GM19239 (cell line): ENCODE measurements at places on chromosomes 4 and X.

DNA sequence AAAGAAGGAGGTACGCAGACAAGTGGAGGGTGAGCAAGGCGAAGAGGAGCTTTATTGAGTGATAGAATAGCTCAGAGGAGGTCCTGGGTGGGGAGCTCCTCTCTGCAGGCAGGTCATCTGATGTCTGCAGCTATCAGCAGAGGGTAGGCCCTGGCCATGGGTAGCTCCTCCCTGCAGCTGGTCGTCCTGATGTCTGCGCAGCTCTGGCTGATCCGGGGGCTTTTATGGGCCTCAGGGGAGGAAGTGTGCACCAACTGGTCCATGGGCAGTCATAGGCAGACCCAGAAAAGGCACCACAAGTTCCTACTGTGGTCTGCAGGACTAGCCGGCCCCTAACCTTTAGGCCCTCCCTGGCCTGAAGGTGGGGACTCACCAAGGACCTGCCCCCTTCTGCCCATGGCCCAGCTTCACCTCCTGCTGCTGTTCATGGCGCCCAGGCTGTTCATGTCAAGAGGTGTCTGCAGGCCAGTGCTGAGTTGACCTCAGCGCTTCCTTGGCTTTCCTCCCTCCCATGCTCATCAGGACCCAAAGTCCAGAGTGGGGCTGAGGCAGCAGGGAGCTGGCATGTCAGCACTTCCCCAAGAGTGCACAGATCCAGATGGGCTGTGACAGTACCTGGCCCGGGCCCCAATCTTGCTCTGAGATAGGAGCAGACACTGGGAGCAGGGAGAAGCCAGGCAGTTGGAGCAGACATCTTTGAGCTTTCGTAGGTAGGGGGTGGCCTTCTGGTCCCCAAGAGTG, 46.1 kb downstream of the ARAP2 start:
- DNase-seq = no peak

DNA sequence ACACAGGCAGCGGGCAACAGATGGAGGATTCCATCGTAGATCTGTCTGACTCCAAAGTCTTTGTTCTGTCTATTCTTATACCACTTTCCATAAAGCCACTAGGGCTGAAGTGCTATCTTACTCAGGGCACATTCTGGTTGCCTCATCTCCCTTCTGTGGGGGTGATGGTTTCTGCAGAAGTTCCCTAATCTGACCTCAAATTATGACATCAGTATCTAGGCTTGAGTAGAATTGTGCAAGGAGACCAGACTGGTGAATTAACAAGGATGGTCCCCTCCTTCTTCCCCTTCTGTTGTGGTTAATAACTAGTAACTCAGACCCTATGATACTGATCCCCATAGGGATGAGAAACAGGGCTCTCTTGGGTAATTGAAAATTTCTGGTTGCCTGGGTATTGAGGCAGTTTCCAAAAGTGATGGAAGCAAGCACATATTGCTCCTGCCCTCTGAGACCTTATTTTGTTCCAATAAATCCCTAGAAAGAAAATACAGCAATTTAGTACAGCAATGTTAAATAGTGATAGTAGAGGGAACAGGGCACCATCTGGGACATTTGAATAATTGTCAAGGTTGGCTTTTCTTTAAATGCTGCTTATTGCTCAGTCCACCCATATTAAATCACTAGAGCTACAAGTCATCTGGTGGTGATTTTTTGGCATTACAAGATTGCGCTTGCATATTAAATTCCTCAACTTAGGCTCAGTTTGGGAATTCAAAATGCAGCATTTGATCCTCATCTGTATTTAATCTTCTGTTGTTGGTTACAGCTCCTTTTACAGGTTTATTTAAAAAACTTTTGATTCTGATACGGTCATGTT, 57.3 kb upstream of the AP1S2 start:
- DNase-seq = no peak

DNA sequence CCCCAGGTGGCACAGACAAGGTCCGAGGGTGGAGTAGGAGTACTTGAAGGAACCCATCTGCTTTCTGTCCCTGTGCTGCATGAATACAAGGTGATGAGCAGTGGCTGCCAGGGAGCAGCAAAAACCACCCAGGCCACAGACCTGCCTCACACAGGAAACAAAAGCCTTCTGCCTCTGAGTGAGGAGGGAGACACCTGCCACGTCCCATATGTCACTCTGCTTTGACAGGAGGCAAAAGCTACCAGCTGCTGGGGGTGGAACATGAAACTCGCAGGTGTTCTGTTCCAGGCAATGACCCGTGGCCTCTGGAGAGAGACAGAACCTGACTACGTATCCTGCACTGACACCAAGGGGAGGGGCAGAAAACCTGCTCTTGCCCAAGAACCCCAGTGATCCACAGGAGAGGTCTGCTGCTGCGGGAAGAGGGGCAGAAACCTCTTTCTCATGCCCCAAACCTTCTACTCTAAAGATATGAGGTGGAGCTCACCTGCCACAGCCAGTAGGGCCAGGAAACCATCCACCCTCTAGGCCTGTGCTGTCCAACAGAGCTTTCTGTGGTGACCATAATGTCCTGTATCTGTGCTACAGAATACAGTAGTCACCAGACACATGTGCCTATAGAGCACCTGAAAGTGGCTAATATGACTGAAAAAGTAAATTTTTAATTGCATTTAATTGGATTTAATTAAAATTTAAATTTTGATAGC, 172.9 kb downstream of the PRDM5 start:
- peak; percentile 13 for DNase-seq

- no peak for DNase-seq
Measured at GRCh38 chrX:152155766-152156310, 17.5 kb upstream of the MAGEA10 start.

DNA sequence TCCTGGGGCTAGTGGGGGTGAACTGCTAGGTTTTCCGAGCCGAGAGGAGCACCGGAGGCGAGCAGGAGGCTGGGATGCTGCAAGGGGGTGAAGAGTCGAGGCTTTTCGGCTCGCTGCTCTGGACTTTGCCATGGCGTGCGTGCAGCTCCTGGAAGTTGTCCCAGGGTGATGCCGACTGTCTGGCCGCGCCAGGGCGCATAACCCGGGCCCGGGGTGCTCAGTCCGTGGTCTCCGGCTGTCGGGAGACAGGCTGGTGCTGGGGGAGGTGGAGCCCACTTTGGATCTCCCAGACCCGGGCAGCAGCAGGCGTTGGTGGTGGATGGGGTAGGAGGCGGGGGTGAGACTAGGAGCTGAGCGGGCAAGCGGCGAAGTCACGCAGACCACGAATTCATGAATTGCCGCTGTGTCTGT, 793 bp downstream of the GRIA3 start:
- DNase-seq = no peak

DNA sequence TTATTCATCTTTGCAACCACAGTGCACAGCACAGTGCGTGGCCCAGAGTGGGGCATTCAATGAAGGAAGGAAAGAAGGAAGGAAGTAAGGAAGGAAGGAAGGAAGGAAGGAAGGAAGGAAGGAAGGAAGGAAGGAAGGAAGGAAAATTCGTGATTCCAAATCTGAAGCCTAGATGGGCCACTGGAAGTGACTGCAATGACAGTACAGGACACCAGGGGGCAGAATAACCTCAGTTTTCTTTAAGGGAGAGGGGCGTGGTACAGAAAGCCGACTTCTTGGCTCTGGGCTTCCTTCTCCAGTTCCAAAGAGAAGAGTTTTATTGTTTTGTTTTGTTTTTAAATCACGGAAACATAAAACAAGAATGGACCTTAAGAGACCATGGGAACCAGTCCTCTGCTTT, 47.8 kb downstream of the APLN start:
- DNase-seq = peak; percentile 28

DNA sequence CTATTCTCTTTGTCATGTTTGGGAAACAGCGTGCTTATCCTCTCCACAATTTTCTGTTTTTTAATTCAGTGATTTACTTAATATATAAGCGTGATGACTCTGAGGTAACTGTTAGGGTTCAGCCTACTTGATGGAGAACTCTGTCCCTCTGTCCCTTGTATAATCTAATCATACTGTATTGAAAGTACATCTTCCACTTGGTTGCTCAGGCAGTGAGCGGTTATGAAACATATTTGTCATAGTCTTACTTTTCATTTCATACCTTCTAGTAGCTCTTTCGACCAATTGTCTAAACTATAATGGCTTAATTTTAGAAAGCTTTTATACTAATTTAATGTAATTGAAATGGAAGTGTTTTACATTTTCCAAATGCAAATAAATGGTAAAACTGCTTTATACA, 469.0 kb downstream of the TLL1 start:
- no peak for DNase-seq

- DNase-seq = no peak
Measured at GRCh38 chr4:41967392-41967791, 14.2 kb upstream of the DCAF4L1 start.

DNA sequence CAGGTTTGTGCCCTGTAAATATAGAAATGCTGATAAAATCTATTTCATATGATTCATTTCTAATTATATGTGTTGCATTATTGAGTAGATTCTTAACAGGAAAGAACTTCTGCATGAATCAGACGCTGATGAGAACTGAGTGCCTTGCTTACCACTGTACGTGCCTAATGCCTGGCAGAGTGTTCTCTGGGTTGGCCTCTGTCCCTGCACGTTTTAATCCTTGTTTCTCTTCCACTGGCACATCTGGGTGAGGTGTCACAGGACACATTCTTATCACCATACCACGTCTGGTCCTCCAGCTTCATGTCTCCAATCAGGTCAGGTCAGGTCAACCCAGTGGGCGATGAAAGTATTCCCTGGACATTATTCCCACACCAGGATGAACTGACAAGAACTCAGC, 53.6 kb downstream of the KLF3 start:
- no peak for DNase-seq

DNA sequence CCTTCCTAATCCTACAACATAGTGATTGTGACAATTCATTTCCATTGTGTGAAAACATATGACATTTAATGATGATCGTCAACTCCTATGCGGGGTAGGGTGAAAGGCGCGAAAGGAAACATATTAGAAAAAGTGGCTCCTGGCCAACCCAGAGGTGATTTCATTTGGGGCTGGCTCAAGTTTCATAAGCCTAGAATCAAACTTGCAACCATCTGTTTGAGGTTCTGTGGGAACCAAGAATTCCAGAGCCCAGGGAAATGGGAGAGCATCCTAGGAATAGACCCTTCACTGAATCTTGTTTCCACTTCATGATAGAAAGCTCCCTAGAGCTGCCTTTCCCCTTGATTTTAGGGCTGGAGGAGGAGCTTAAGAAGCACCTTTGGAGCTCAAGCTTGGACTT, 101.3 kb upstream of the EGFL6 start:
- DNase-seq = no peak

DNA sequence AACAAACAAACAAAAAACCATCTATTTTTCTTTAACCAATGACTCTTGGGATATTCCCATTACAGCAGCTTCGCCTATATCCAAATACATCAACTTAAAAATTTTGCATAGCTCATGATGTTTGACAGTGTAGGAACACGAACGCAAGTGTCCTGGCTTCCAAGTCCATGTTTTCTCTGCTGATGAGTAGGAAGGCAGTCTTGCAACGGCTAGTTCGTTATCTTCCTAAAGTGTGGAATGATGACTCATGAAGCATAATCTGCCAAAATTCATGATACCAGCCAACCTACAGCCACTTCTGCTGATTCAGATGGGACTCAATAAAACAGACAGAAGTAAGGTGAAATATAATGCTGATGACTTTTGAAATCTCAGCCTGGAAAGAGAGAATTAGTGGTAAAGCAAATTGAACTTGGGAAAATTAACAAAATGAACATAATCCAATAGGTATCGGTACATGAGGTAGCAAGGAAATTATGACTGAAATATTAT, 6.4 kb upstream of the SEPTIN11 start:
- no peak for DNase-seq

GRCh38 chr4:6493658-6494304, 21.4 kb upstream of the PPP2R2C start:
- DNase-seq = no peak

GRCh38 chr4:173246719-173247118, 78.1 kb downstream of the GALNT7 start:
- no peak for DNase-seq

DNA sequence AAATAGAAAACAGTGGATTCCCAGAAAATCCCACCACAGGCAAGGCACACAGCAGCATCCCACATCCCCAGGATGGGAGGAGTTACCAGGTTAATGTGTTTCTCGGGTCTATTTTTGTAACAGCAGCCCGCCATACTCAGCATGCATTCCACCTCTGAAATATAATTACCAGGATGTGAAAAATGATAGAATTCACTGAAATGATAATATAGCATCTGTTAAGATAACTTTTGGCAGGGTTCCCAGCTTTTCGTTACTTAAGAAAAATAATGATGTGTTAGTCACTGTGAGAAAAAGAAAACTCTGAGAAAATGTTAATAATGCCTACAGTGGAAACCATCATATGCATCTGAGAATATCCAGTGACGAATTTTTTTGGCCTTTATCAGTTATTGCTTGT, 87.1 kb downstream of the VCX2 start:
- no peak for DNase-seq

DNA sequence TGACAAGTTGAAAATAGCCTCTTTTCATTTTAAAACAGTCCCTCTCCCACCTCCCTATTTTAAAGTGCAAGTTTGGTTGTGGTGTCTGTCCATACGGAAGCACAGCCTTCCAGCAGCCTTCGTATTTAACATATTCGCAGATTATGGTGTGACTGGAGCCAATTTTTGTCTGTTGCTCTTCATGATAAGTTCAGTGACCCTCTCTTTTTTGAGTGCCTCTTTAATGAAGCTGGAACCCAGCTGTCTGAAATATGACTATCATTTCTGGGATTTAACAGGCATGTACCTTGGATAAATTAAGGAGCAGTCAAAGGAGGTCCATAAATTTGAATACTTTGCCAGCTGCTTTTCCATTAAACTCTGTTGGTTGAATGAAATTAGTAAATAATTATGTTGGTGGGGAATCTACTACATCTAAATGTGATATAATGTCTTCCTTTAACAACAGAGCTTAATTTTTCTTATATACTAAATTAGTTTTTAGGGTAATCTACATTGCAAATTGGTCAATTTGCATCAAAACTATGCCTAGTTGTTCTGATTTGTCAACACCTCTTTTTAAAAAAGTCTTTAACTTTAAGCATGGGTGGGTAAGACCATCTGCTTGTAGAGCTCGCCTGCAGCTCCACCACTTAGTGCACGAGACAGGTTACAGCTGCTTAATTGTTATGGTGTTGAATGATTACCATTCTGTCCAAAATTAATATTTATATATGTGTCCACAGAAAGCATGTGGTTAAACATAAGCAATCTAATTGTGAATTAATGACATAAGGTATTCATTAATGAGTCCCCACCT, 216.6 kb downstream of the DCTD start:
- no peak for DNase-seq

DNA sequence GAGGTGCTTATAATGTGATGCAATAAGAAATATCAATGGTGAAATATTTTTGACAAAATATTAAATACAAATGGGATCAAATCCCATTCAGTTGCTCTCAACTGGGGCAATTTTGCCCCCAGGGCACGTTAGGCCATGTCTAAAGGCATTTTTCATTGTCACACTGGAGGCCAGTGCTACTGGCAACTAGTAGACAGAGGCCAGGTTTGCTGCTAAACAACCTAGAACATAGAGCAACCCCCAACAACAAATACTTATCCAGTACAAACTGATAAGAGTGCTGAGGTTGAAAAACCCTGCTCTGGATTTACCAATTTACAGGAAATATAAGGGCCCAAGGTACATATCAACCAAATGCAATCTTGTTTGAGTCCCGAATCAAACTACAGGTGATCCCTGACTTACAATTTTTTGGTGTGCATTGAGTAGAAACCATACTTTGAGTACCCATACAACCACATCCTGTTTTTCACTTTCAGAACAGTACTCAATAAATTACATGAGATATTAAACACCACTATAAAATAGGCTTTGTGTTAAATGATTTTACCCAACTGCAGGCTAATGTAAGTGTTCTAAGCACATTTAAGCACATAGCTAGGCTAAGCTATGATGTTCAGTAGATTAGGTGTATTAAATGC, 237.5 kb downstream of the HNRNPD start:
- DNase-seq = no peak
